ENCODE measurements at places on chromosomes 1 and 21. TPM values are rescaled to one million over a fixed set of nuclear protein-coding genes. Genes with fewer than 3 reads are reported as not detected.
A peak's percentile ranks its signal among the peaks of the same experiment; 100 is the strongest.

Gene RSPH1
- total RNA-seq, result 1.2 TPM

DNA sequence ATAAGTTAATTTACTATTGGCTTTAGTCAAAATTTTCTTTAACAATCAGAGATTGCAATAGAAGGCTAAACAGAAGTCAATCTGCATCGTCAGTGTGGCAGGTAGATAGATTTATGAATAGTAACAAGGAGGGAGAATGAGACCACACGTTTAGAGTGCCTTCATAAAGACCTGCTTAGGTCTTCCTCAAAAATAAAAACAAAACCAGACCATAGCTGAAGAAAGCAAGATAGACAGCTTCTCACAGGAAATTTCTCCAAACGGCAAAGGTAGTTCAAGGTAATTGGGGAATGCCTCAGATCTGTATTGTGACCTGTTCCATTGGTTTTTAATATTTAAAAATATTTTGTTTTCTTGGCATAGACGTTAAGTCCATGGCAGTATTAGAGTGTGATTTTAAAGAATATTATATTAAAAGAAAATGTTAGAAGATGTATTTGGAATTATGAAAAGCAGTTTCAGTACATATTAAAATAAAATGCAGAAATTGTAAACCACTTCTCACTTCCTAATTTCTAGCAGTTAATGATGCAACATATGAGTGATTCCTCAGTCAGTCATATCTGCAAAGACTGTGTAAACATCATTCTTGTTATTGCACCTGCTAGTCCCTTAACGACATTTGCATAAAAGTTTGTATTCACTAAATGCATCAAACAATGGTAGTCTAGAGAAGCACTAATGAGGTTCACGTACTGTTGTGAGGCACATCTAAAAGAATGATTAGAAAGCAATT lies 278.0 kb downstream of the HLX start:
- no peak for ATAC-seq

Gene INKA2
- total RNA-seq, result 2.1 TPM

Gene LCE1F
- not detected for total RNA-seq

- ATAC-seq, result no peak
These were observed 113.7 kb downstream of the PAPPA2 start for GRCh38 chr1:176576670-176577069.

Gene LYST
- total RNA-seq, result 26.3 TPM

DNA sequence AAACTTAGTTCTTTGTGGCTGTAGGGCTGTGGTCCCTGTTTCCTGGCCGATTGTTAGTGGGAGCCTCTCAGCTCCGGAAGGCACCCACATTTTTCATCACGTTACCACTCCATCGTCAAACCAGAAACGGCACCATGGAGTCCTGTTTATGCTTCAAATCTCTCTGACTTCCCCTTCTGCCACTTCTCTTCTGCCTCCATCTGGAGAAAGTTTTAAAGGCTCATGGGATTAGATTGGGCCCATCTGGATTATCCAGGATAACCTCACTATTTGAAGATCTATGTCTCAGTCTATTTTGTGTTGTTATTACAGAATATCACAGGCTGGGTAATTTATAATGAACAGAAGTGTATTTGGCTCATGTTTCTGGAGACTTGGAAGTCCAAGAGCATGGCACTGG lies 19.3 kb upstream of the IL22RA1 start:
- ATAC-seq, result no peak

Gene FAM89A
- total RNA-seq, result 65.7 TPM

Gene KRTAP13-2
- total RNA-seq, result not detected

Gene KCNJ9
- total RNA-seq, result 1.3 TPM

DNA sequence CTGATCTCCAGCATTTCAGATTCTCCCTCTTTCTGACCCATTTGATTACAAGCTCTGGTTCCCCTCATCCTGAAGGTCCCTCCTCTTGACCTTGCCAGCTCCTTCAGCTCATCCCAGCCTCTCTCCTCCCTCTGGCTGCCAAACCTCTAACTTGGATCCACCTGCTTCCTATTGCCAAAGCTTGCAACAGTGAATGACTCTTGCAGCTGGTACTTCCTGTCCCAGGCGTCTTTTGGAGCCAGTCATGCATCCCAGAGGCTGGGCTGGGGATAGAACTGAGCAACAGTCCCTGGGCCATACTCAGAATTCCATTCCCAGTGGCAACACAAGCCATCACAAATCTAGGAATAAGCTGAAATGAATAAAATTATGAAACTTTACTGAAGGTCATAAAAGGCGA lies 27.7 kb upstream of the SPOCD1 start:
- ATAC-seq, result no peak

GRCh38 chr1:5827516-5827915 lies 164.7 kb downstream of the NPHP4 start:
- no peak for ATAC-seq

DNA sequence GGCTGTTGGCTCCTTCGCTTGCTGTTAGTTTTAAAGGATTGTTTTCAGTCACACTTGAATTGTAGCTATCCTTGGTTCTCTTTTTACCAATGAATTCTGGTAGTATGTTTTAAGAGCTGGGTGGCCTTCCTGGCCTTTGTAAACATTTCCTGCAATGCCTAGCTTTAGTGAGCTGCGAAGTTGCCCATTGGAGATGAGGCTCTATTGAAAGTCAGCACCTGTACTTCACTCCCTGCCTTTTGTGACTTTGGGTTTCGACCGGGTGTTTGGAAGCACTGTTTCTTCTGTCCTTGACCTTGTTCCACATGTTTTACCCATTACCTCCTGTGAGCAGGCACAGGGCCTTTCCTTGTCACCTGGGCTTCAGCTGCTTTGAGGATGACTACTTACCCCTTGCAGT lies 64.7 kb downstream of the DYRK1A start:
- ATAC-seq, result no peak

DNA sequence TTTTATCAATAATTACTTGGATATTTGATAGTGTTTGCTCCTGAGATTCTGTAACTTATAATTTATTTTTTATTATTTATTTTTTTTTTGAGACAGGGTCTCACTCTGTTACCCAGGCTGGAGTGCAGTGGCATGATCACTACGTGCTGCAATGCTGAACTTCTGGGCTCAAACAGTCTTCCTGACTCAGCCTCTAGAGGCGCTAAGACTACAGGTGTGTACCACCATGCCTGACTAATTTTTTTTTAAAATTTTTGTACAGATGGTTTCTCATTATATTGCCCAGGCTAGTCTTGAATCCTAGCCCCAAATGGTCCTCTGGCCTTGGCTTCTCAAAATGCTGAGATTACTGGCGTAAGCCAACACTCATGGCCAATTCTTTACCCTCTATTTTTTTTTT lies 845.5 kb upstream of the ADGRL4 start:
- no peak for ATAC-seq

Gene CROCC
- total RNA-seq, result 16.0 TPM

- no peak for ATAC-seq
These were observed 173.6 kb downstream of the PTGER3 start for GRCh38 chr1:70874063-70874462.

DNA sequence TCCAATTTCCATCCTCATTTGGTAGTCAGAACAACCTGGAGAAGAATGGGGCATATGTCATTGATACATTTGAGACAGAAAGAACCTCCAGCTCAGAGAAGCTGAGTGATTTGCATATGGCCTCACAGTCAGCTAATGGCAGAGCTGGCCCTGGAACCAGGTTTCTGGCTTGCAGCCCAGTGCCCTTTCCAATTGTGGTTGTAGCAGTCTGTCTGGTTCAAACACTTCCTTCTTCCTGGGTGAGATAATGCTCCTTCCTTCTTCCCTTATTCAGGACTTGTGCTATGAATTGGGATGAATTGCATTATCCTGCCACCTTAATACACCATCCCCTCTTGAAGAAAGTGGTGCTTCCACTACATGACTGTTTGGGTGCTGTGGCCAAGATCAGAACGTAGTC lies 24.2 kb downstream of the SLC5A9 start:
- peak; percentile 27 for ATAC-seq

DNA sequence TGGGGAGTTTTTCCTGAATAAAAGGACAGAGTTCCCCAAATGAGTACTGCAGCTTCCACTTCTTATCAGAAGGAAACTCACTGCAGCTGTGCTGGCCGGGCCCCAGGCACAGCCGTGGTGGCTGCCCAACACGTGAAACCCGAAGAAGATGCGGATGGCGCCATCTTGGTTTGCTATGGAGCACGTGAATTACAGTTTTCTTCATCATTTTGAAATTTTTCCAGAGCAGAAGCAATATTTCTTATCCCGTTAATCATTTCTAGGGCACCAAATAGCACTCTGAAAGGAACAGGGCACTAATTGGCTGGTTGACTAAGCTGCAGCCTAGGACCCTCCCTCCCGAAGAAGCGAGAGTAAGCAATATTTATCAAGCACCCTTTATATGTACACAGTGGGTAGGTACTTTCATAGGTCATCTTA lies 63.2 kb upstream of the EPS8L3 start:
- ATAC-seq, result no peak

DNA sequence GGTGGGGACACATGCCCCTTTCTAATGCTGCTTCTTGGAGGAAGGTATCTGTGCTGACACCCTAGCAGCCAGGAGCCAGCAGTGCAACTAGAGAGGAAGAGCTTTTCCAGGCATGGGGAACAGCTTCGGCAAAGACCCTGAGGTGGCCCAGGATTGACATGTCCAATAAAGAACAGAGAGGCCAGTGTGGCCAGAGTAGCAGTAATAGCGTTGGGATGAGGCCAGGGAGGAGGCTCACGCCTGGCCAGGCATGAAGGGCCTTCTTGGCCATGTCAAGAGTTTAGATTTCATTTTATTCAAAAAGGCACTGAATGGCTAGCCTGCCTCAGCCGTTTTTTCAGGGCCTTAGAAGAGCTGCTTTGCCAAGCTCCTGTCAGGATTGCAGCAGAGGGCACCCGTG lies 16.3 kb upstream of the ADAMTSL4 start:
- ATAC-seq, result no peak

Gene SIPA1L2
- 14.3 TPM for total RNA-seq

Gene IL24
- total RNA-seq, result 0.17 TPM

- ATAC-seq, result no peak
These were observed 104.8 kb downstream of the TOMM20 start for GRCh38 chr1:235023711-235024439.

Gene ERVH48-1
- total RNA-seq, result 2.2 TPM

DNA sequence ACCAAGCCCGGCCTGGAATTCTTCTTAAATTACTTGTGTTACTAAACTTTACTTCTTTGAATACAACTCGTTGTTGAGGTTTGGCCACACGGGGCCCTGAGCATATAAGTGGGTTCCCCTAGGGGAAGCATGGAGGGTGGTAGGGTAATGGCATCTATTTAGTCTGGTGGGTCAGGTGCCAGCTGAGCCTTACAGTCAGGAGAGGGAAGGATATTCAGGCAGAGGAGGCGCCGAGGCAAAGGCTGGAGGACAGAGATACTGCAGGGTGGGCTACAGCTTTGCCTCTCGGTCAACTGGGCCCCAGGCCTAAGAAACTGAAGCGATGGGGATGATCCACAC lies 424 bp upstream of the NECAP2 start:
- ATAC-seq, result no peak

Gene SPRR2F
- total RNA-seq, result not detected

GRCh38 chr1:35557118-35557610 lies at the start of gene KIAA0319L:
Gene KIAA0319L (minus strand): TSS chr1:35557403. CDS start chr1:35554491, 2,912 bp downstream.
- peak; percentile 81 for ATAC-seq

DNA sequence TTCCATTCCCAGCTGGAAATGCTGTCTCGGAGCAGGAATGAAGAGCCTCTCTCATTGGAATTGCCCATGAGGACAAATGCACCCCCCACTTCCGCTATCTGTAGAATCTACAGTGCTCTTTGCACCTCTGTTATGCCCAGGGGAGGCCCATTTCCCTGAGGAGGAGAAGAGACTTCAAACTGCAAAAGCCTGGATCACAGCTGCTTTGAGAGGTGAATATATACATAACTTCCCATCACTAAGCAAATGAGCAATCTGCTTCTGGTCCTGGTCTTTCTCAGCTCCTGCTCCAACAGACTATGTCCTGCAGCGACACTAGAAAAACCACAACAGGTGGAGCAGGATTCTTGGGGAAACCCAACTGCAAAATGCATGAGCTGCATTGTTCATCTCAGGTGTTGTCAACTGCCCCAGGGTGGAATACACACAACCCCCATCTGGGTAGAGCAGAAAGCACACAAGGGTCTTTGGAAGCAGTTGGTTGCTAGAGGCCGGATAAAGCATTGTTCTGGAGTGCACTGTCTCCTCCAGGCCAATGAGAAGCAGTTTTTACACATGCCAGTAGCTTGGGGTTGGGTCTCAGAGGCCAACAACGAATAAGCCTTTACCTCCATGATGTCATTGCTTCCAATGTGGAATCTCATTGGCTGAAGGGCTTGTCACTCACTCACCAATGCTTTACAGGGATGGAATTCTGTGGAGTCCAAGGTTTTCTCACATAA lies 67.7 kb upstream of the RAB4A start:
- peak; percentile 80 for ATAC-seq

GRCh38 chr1:41642922-41643821 lies 158.7 kb upstream of the EDN2 start:
- ATAC-seq, result no peak

DNA sequence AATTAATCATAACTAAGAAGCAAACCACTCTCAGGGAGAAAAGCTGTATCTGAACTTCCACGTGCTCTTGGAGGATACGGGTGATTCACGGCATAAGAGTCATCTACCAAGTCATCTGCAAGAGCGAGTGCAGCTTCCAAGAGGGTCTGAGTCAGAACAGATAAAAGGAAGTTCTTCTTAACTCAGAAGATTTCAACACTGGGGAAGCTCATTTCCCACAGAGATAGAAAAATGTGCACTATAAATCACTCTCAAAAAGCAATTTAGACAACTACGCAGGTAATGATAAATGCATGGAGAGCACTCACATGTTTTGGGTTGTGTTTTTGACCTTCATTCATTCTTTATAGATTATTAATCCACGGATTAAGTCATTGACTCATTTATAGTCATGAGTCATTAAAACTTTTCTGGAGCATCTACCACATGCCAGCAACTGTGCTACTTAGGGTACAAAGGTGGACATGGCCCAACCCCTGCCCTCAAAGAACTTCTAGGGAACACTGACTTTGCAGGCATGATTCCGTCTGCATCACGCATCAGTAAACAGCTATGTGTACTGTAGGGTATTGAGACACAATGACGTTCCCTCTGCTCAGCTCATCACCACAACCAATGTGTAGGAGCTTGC lies 20.8 kb downstream of the KCNJ15 start:
- ATAC-seq, result peak; percentile 96

- ATAC-seq, result peak; percentile 80
These were observed 482.4 kb downstream of the NPHP4 start for GRCh38 chr1:5509664-5510452.

Gene LEPROT
- total RNA-seq, result 39.2 TPM
